Gastrocnemius medialis (tissue), 4 donors: ENCODE measurements at places on chromosomes 5 and 9.

DNA sequence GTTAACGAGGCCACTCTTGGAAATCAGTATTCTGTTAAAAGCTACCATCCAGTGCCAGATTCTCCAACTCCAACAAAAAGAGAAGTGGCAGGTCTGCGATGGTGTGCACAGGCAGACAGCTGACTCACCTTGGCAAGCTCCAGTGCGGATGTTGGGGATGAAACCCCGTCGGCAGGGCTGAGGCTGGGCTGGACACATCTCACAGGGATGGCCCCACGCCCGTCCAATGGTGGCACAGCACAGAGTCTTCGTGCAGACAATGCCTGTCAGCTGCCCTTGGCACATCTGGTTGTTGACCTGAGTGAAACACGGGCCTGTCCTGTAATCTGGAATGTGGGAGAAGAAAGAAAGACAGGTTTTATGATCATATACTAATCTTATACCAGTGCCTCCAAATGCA is 73.4 kb downstream of the FBN2 start:
- no peak for DNase-seq

DNA sequence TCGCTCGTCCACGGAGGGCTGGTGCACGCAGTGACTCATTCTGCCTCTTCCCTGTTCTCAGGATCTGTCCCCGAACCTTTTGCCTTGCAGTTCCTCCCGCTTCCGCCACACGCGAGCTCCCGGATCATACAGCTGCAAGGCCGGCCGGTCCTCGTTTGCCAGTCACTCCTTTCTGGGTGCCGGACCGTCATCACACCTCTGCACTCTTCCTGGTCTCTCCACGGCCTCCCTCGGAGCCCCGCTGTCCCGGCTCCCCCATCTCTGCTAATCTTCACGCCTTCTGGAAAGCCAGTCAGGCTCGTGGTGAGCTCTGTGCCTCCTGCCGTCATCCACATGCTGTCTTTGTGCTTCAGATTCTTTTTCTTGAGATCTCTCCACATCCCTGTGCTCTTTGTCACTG is 91.8 kb downstream of the STX17 start:
- no peak for DNase-seq

DNA sequence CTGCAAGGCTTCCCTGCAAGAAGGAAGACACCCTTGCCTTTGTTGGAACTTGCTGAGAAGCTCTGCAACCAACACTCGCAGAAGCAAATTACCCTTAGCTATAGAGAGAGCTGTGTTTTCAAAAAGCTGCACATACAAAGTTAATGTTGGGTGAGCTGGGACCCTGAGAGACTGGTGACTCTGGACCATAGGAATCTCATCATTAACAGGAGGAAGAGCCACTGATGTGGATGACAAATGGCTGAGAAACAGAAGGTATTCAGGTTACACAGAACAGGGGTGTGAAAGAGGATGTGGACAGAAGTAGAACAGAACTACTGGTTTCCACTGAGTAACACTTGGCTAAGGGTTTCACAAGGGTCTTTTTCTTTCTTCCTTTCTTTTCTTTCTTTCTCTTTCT is 493.5 kb downstream of the IRX1 start:
- DNase-seq: no peak

DNA sequence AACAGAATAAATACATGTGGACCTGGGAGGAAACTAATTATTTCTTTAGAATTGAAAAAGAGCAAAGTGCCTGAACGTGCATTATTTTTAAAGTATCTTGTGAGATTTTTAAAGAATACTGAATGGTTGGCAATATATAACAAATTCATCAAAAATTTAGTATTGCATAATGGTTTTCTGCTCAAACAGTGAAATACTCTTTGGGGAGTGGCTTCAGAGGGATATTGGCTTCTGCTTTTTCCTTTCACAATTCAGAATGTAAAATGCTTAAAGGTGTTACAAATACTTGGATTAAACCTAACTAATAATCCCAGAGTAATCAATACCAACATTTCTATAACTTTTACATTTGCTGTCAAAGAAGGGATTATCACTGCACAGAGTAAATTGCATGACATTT is 379.3 kb upstream of the CHD1 start:
- no peak for DNase-seq

GRCh38 chr5:39206630-39207321 is 12.6 kb downstream of the FYB1 start:
- DNase-seq: no peak
